ENCODE measurements at places on chromosomes 5 and 9.

- DNase-seq: no peak
Observed at GRCh38 chr9:97571664-97572063, 61.5 kb downstream of the TSTD2 start.

GRCh38 chr5:180389252-180390101, 36.3 kb upstream of the GFPT2 start:
- no peak for DNase-seq

- no peak for DNase-seq
Observed at GRCh38 chr5:59356813-59357380, 536.6 kb downstream of the PDE4D start.

DNA sequence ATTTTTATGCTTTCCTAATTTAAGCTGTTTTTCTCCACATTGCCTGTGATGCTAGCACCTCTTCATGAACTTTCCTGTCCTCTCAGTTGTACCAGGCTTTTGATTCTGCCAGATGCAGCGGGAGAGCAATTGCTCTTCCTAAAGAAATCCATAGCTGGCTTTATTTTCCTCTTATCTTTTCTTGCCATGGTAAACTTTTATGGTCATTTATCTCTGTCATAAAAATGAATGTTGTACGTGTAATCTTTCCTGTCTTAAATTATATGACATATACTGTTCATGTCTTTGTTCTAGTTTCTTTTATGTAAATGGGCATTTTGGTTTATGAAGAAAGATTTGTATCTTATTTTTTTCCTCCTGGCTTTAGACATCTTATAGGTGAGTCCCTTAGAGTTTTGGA, 127.5 kb downstream of the SH3GL2 start:
- no peak for DNase-seq

GRCh38 chr5:74649421-74649973, 9.0 kb upstream of the ENC1 start:
- DNase-seq: no peak

DNA sequence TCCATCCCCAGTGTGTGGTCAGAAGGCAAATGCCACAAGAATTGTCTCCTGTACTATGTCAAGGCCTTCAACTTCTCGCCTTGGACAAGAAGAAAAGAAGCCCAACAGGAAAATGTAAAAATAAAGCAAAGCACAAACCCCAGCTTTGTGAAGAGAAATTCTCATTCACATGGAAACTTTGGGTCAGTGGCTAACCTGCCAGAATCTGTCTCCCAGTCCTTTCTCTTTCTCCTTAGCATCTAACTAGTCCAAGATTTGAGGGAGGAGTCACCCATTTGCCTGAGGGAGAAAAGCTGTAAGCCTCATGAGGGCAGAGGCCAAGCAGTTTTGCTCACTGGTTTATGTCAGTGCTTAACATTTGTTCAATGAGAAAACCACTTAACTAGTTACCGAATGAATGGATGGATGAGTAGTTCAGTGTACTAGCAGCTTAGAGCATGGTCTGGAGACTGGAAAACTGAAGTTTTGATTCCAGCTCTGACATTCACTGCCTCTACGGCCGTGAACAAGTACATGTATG, 36.0 kb downstream of the ADAM19 start:
- peak; percentile 31 for DNase-seq

DNA sequence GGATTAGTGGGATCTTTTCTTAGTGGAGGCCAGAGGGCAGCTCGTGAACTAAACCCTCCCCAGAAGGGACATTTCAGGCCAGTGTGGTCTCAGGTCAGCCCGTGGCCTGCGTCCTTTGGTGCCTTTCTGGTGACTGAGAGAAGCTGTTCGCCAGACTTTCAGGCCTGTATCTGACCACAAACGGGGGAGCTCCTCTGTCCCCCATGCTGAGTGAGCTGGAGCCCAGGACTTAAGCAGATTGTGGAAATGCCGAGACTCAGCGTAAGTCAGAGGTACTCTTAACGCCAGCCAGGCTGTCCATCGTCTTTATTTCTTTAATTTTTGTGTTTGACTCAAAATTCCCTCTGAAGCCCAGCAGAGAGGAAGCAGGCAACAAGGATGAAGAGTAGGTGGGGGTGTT, 54.8 kb upstream of the NCS1 start:
- no peak for DNase-seq

DNA sequence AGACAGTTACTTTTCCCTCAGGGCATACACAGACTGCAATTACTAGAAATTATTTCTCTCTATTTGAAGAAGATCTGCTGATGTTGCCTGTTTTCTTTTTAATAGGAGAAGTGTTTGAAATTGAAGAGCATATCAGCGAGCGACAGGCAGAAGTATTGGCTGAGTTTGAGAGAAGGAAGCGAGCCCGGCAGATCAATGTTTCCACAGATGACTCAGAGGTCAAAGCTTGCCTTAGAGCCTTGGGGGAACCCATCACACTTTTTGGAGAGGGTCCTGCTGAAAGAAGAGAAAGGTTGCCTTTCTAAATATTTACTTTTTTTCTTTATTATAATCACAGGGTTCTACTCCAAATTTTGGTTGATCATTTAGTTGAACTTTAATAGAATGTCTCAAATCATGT, 3.4 kb downstream of the PRPF4 start:
- DNase-seq: no peak

- no peak for DNase-seq
Observed at GRCh38 chr9:2679011-2679410, 38.3 kb upstream of the KCNV2 start.

GRCh38 chr5:79611046-79611829, 1.0 kb upstream of the TENT2 start:
- no peak for DNase-seq

DNA sequence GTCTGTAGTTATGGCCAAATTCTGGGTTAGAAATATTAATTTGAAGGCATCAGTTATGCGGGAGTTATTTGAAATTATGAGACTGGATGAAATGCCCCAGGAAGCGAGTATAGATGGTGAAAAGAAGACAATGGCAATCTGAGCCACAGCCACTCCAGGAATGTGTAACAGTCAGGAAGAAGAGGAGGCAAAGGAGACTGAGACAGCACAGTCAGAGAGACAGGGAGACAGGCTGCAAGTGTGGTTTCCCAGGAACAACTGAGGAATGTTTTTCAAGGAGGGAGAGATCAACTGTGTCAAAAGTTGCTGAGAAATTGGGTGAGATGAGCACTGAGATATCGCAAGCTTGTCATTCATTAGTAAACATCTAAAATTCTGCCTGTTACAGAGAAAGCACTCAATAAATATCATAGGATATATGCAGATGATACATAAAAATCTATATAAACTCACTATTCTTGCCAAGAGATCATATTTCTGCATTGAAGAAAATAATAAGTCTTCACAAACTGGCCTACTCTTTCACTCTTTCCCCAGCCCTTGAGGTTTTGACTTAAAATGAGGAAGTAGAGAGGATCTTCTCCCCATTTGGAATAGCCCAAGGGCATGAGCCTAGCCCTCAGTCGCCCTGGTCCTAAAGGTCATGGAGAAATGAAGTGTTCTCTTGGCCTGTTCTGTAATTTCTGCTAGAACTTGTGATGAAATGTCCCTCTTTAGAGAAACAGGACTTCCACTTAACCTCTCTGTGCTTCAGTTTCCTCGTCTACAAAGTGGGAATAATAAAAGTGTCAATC, 48.5 kb upstream of the RLN1 start:
- DNase-seq: no peak

GRCh38 chr9:68697851-68698250, 7.2 kb upstream of the PIP5K1B start:
- no peak for DNase-seq

- no peak for DNase-seq
Observed at GRCh38 chr5:161230221-161230620, 316.3 kb downstream of the GABRB2 start.

GRCh38 chr9:92406477-92406876, 2.1 kb upstream of the OGN start:
- DNase-seq: peak; percentile 37

DNA sequence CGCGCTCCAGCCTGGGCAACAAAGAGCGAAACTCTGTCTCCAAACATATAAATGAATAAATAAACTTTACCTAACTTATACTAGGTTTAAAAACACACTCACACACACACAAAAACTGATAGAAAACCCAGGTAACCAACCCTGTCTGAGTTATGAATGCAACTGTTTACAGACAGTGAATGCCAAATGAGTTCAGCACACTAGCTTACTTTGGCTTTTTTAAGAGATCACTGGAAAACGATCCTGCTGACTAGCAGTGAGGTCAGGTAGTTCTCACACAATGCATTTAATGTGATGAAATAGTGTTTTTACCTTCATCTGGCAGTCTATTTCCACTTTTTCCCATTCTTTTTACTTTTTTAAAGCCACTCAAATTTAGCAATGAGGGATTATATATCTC, 22.4 kb downstream of the FAF2 start:
- no peak for DNase-seq

DNA sequence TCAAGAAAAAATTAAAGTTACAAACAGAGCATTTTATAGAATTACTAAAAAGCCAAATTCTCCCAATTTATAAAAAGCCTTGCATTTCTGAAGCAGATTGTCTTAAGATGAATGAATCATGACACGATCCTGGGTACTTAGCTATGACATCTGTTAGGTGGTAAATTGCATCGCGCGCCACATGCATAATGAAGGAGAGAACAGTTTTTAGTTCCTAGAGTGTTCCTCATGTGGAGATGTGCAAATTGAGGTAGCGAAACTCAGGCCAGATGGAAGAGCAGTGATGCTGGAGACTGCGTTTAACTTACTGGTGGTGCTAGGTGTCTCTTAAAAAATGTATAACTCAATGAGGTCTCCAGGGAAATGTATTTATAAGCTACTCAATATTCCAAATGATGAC, 516.1 kb downstream of the EFNA5 start:
- no peak for DNase-seq
